ENCODE measurements at places on chromosomes 1 and 21.
A peak's percentile ranks its signal among the peaks of the same experiment; 100 is the strongest.

- no peak for DNase-seq
These were observed 78.8 kb downstream of the PIK3CD start for GRCh38 chr1:9730096-9730901.

- DNase-seq, result peak; percentile 73
These were observed 24.5 kb downstream of the CLIC6 start for GRCh38 chr21:34693192-34693810.

DNA sequence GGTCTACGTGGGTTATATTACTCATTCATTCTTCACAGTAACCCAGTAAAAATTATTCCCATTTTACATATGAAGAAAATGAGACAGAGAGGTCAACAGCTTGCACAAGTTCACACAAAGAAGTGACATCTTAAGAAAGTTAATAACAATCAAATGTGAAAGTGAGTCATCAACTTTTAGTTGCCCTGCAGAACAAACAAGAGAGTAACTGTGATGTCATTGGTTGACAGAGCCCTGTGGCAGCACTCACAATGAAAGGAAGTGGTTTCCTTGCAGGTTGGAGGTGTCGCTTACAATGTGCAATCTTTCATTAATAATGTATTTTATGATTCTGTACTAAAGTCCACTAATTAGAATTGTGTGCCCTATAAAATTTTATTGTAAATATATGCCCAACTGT lies 369.6 kb downstream of the RYR2 start:
- no peak for DNase-seq

- no peak for DNase-seq
These were observed 53.9 kb upstream of the TIAM1 start for GRCh38 chr21:31397939-31398338.

GRCh38 chr1:149936992-149937705 lies 470 bp upstream of the MTMR11 start:
- peak; percentile 56 for DNase-seq

- DNase-seq, result peak; percentile 88
These were observed at the start of gene RALGPS2 for GRCh38 chr1:178724728-178725465. RALGPS2 (plus strand) TSS chr1:178725244; CDS start chr1:178776765, 51,521 bp downstream.

DNA sequence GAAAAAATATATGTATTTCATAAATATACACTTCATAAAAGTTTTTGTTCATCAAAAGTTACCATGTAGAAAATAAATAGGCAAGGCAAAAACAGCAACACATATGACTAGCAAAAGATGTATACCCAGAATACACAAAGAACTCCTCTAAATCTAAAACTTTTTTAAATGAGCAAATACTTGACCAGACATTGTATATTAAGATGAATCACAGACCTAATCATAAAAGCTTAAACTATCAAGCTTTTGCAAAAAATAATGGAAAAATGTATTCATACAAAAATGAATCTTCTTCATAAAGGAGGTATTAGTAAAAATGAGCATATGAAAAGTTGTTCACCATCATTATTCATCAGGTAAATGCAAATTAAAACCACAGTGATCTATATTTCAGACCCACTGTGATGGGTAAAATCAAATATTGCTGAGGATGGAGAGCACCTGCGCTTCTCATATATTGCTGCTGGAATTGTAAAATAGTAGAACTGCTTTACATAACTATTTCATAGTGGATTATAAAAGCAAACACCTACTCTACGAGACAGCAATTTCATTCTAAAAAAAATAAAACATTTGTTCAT lies 78.3 kb upstream of the RGS1 start:
- no peak for DNase-seq

DNA sequence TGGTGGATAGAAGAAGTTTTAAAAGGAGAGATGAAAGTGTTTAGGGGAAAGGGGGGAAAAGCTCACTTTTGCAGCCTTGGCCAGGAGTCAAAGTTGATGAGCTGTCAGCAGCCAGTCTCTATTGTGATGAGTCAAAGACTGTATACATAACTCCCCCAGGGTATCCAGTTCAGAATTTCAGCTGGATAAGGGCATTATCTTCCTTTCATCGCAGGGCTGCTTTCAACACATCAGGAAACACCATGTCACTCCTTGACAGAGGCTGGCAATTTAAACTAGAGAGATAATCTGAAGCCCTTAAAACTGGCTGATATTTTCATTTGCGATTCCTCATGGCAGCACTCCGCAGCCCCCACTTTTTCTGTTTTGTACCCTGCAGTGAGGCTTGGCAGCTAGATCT lies 328.5 kb downstream of the TBX15 start:
- no peak for DNase-seq

DNA sequence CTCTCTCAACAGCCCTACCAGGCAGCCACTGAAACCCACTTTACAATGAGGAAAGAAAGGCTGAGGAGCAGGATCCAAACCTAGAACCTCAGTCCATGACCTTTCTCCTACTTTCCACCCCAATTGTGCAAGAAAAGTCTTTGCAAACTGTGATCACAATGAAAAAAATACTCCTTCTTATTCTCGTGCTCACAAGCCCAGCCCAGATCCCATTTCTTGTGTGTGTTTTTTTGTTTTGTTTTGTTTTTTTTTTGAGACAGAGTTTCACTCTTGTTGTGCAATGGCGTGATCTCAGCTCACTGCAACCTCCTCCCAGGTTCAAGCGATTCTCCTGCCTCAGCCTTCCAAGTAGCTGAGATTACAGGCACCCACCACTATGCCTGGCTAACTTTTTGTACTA lies 97.7 kb downstream of the CRYAA start:
- DNase-seq, result no peak

Measured in iPS-NIHi11 (cell line).